Left ventricle myocardium inferior (tissue), 1 donor: ENCODE measurements at places on chromosomes 16 and 17. TPM values are rescaled to one million over a fixed set of nuclear protein-coding genes. Genes with fewer than 3 reads are reported as not detected.

GAST gene
- total RNA-seq = not detected

CD300E gene
- 0.30 TPM for total RNA-seq

PTX4 gene
- not detected for total RNA-seq

KRTAP4-6 gene
- not detected for total RNA-seq

CCDC144A gene
- total RNA-seq = 2.8 TPM

DNA sequence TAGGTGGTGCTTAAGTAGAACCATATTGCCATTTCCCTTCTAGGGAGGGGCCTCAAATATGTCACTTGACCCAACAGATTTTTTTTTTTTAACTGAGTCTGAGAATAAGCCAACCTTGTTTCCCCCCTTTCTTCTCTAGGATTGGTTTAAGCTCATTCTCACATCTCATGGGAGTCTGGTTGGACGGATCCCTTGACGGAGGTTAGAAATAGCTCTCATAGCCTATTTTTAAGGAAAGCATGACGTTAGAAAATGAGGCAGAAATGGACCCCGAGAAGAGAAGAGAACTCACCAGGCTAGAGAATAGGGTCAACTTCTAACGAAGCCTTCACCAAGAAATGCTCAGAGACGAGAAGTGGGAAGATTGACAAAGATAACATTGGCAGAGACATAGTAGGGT is 95.1 kb upstream of the ZFHX3 start:
- DNase-seq = no peak

DNA sequence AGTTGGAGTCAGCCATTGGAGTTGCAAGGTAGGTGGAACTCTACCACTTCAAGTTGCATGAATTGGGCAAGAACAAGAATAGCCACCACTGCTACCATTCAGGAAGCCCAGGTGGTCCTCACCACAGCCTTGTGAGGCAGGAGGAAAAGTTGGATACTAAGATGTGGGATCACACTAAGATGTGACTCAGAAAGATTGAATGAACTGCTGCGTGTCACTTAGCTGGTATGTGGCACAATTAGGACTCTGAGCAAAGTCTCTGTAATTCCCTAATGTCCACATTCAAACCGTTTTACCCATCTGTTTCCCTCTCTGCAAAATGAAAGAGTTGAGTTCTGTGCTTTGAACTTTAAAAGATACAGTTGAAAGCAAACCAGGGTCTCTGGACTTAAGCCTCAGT is 44.7 kb upstream of the HS3ST3A1 start:
- no peak for DNase-seq

- DNase-seq = no peak
Observed at GRCh38 chr16:58205276-58206036, 7.5 kb upstream of the CSNK2A2 start.

GRCh38 chr17:53797501-53797900 is 25.2 kb upstream of the KIF2B start:
- no peak for DNase-seq

- no peak for DNase-seq
Observed at GRCh38 chr17:44901411-44901921, 2.2 kb upstream of the EFTUD2 start.

DNA sequence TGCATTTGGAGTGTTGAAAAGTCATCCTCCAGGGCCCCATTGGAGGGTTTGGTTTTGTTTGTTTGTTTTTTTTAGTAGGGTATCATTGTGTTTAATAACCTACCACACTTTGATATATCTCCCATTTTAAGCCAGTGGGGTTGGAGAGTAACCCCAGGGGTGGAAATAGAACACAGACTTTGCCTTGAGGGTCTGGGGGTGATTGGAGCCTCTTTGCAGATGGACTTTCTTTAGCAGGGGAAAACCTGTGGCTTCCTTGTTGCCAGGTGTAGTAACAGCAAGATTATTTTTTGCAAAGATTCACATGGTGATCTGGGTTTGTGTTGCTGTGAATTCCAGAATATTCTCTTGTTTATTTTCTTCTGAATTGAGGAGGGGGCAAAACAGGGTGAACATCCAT is 1.5 kb downstream of the ABCC1 start:
- DNase-seq = no peak

- no peak for DNase-seq
Observed at GRCh38 chr17:47257651-47258339, 4.2 kb downstream of the ITGB3 start.

DNA sequence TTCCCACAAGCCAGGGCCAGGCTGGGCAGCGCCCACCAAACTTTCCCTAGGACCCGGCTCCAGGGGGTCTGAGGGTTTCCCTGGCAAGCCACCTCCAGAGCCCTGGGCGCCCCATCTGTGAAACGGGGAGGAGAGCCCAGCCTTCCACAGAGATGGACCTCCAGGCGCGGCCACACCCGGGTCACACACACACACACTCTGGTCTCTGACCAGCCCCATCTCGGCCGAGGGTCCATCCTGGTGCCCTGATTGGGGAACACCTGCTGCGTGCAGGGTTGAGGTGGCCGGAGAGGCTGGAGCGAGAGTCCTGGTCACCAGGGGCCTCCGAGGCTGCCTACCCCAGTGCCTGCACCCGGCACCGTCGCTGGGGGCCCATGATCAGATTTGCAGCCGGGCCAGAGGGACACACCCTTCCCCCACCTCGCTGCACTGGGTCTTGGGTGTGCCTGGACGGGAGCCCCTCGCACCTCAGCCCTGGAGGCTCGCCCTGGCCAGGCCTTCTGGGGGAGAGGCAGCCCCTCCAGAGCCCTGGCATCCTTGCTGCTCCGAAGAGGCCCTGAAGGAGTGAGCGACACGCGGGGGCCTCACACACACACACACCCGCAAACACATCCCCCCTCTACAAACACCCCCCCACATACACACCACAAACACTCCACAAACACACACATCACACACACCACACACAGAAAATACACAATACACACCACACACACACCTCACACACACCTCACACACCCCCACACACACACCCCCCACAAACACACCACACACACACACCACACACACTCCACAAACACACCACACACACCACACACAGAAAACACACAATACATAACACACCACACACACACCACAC is 29.7 kb downstream of the SLC25A10 start:
- DNase-seq = no peak

GRCh38 chr17:74691151-74691550 is 21.6 kb downstream of the CD300LF start:
- DNase-seq = no peak

DNA sequence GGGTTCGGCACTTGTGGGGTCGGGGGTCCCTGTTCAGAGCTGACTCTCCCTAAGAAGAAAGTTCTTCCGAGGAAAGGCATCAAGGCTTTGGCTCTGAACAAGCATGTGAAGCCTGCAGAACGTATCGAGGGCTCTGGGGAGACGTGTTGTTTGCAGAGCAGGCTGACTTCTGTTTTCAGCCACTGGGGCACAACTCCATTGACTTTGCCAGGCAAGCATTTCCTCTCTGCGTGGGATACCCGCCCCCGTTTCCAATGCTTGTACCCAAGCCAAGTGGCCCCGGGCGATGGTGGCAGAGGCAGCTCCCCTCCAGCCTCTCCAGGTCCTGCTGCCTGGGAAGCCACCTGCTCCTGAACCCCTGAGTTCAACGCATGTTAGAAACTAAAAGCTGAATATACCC is 255.7 kb downstream of the RBFOX3 start:
- DNase-seq = no peak

DNA sequence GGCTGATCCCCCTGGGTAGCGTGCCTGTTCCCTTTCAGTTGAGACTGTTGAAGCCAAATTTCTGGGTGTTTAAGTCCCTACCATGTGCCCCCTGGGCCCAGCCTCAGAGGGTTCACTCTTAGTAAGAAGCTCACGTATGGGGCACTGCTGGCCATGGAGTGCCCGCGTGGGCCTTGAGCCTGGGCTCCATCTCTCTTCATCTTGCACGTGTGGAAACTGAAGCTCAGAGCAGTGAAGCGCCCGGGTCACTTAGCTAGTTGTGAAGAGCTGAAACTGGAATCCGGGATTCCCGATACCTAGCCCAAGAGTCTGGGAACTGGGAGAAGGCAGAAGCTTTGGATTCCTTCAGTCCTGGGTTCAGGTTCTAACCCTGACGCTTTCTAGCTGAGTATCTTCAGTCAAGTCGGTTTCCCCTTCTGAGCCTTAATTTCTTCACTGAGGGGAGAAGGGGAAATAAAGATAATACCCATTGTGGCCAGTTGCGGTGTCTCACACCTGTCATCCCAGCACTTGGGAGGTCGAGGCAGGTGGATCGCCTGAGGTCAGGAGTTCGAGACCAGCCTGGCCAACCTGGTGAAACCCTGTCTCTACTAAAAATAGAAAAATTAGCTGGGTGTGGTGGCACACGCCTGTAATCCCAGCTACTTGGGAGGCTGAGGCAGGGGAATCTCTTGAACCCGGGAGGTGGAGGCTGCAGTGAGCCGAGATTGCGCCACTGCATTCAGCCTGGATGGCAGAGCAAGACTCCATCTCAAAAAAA is 103.9 kb downstream of the OR1D5 start:
- DNase-seq = no peak
